ENCODE measurements at places on chromosomes 1 and 21.
A peak's percentile ranks its signal among the peaks of the same experiment; 100 is the strongest.

DNA sequence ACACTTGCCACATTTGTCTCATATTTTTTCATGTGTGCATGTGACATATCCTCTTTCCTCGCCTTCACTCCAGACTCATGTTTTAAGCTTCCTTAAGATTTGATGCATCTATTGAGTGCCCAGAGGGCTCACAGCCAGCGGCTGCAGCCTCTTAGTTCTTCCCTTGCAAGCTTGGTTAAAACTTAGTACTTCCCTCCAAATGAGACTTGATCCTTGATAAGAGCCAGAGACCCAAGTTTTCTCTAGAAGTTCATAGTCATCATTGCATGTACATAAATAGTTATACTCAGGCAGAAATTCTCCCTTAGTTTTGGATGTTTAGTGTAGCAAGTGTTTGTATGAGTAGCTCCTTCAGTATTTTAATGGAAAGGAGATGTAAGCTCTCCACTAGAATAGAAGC lies 337.6 kb upstream of the B3GALT2 start:
- DNase-seq = no peak

GRCh38 chr1:230163205-230163604 lies 96.2 kb downstream of the GALNT2 start:
- no peak for DNase-seq

- DNase-seq = no peak
Measured at GRCh38 chr1:202289009-202289408, 52.7 kb downstream of the UBE2T start.

DNA sequence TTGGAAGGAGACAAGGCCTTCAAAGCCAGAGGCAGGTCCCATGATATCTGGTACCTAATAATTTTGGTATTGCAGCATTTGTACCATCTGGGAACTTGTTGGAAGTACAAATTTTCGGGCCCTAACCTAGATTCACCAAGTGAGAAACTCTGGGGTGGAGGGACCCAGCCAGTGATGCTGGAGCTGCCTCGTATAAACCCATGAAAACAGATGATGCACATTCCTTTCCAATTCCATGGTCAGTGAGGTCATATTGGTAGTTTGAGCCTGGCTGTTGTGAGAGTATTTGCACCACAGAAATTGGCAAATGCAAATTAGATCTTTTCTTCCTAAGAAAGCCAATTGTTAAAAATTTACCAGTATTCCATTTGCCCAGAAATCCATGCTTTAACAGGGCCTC lies 269.6 kb upstream of the PLXNA2 start:
- DNase-seq = no peak

DNA sequence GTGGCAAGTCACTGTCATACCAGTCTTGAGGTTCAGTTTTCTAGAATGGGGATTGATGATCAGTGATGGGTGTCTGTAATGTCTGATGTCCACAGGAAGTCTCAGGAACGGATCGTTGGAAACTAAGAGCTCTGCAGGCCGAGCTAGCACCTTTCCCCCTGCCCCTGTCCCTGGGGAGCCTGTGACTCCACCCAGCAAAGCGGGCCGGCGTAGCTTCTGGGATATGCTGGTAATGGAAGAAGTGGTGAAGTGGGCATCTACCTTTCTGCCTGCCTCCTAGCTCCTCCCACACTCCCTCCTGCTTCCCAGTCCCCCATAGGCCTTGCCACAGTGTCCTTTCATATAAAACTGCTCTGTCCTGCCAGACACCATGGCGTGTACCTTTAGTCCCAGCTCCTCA lies 13.4 kb downstream of the HYI start:
- DNase-seq = no peak

DNA sequence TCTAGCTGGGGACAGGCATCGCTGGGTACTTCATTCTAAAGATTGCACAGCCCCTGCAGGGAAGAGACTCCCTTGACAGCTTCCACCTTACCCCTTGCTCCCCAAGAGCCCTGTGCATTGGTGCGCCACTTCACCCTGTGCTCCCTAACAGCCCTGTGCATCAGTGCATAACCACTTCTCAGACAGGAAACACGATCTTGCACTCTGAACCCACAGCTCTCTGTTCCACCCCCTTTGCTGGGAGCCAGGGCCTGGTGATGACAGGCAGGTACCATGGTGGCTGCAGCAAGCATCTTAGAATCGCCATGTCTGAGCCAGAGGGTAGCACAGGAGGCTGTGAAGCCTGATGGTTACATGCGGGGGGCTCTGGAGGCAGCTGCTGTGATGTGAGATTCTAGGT lies 5.0 kb downstream of the ALPL start:
- peak; percentile 35 for DNase-seq

DNA sequence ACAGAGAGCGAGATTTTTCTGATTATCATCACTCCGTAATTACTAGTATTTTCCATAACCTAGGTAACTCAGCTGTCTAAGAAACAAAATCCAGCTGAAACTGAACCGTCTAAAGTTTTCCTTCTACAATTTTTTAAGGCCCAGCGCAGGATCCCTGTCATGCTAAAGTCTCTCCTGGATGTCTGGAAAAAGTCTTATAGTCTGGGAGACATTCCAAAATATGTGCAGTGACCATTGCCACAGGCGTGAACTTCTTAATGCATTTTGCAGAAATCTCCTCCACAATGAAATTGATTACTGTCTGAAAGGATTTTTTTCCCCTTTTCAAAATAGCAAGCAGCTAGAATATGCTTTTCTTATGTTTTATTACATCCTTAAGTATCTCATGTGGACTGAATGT lies 209.3 kb upstream of the C1orf105 start:
- DNase-seq = no peak

DNA sequence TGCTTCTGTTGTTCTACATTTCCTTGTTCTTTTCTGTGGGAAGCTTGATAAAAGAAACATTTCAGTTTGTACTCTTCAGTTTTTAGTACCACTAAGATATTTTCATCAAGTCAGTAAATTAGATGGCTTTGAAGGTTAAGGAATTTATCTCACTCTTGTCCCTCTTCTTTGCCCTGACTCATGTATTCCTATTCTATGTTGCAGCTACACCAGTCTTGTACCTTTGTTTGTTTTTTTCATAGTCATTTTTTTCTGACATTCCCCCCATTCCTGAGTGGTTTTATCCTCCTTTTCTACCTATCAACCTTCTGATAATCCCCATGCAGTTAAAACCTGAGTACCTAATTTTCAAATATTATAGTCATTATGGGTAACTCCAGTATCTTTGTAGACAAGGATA lies 65.4 kb downstream of the MAST2 start:
- no peak for DNase-seq

DNA sequence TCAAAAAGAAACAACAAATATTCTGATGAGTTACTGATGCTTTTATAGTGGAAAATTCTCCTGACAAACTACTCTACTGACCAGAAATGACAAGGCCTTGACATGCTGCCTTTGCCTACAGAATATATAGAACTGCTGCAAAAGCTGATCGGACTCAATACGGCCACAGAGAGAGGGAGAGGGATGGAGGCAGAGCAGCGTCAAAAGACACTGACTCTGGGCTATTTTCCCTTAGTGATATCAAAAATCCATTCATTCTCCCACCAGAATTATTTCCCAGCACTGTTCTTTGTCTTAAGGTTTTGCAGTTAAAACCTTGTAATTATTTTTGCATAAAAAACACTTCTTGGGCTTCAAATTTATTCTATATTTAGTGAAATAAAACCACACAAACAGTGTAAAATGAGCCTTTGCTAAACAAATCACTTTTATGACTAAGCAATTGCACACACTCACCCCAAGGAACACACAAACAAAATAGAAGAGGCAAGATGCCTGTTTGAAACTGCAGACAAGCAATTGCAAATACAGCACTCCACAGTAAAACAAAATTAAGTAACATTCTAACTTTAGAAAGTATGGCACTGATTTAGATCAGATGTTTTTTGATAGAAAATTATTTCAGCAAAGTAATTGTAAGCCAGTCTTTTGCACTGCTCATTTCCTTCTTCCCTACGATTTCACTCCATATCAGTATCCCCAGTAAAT lies 1036.4 kb downstream of the ADGRL2 start:
- no peak for DNase-seq

DNA sequence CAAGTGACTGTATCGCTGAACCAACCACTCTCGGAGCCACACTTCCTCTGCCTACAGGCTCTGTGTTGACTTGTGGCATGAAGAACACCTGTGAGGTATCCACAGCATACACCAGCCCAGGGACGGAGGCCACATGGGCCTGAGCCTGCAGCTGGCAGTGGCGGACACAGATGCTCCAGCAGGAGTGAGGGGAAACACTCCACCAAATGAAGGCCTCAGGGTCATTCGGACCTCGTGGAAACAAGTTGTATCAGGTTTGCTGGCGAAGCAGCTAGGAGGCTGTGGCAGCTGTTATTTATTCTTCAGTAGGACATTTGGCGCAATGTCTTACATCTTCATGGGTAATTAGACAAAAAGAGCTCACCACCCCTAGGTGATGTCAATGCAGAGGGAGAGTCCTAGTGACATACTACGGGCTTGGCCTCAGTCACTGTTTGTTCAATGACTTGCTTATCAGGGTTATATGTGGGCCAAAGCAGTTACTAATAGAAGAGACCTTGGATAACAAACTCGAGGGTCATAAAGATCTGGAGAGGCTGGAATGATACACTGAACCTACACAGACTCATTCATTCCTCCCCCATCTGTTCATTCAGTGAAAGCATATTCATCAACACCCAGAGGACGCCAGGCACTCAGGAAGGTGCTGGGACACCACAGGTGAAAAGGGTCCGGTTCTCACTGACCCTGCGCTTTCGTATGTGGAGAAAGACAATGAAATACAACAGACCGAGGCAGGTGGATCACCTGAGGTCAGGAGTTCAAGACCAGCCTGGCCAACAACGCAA lies 11.6 kb upstream of the ETS2 start:
- DNase-seq = no peak

- no peak for DNase-seq
Measured at GRCh38 chr1:53110370-53111072, 31.9 kb downstream of the SLC1A7 start.

- DNase-seq = no peak
Measured at GRCh38 chr1:241007668-241008067, 349.3 kb downstream of the RGS7 start.

- DNase-seq = no peak
Measured at GRCh38 chr1:152626744-152627143, 3.8 kb upstream of the LCE3A start.

DNA sequence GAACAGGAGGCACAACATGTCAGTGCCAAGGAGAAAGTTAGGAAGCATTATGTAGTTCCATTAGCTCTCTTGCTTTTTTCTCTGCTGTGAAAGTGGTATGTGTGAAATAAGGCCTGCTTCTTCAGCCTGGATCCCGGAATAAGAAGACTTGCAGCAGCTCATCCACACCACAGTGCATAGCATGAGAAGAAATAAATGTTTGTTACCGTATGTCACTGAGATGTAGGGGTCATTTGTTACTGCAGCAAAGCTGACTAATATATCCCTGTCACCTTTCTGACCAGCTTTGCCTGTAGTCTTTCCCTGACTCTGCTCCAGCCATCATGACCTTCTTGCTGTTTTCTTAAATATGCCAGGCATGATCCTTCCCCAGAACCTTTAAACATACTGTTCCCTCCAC lies 20.5 kb upstream of the MCOLN3 start:
- DNase-seq = no peak

DNA sequence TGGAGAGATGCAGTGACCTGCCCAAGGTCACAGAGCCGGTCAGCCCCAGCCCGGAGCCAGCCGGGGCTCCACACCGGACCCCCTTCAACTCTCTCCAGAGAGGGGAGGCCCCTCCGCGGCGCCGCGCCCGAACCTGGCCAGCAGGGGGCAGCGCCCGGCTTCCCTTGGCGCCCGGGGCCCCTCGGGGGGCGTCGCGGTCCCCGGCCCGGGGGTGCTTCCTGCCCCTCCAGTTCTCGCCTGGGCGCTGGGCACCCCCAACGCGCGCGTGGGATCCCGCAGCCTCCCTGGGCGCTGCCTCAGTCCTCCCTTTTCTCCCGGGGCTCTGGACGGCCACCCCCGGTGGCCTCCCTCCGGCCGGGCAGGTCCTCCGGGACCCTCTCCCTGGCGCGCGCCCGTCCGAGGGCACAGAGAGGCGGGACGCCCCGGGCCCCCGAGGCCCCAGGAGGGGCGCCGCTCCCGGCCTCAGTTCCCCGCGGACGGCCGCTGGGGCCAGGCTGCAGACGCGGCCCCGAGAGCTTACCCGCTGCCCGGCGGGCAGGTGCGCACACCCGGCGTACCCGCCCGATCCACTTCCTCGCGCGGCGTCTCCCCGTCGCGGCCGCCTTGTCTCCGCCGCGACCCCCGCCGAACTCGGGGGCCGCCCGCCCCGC lies 406 bp downstream of the HTR1D start:
- DNase-seq = peak; percentile 17

- no peak for DNase-seq
Measured at GRCh38 chr1:234515411-234515810, 36.4 kb upstream of the TARBP1 start.

- DNase-seq = no peak
Measured at GRCh38 chr1:77375541-77375940, 93.7 kb downstream of the AK5 start.

- no peak for DNase-seq
Measured at GRCh38 chr21:28228636-28228995, 764.1 kb downstream of the LTN1 start.

GRCh38 chr21:46153247-46154154 lies 1.9 kb downstream of the FTCD start:
- DNase-seq = peak; percentile 44

DNA sequence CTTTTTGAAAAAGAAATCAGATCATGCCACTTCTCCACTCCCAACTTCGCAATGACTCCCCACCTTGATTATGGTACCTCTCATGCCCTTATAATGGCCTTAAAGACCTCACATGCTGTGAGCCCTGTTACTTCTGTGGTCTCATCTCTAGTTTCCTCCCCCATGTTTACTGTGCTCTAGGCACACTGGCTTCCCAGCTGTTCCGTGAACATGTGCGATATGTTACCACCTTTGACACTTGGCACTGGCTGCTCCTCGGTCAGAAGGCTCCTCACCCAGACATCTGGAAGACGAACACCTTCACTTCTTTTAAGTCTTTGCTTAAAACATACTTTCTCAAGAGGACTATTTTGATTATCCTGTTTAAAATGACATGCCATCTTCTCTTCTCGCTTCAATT lies 14.3 kb upstream of the NTMT2 start:
- no peak for DNase-seq

- no peak for DNase-seq
Measured at GRCh38 chr1:202750024-202750423, 39.8 kb upstream of the SYT2 start.

DNA sequence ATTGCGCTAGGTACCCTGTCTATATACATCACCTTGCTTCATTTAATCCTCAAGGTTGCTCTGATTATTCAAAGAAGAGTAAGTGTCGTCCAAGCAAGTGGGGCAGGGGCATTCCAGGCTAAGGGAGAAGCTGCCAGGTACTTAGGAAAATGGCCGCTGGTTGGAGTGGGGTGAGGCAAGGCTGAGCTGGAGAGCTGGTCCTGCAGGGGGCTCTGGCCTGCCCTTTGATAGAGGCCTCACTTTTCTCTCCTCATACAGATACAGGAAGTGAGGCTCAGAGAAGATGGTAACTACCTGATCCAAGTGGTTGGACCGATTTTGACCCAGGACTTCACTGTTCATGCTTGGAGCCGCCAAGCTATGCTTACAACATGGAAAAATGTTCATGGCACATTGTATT lies 86.9 kb upstream of the ZBTB40 start:
- DNase-seq = no peak

GRCh38 chr1:183516725-183517124 lies 44.4 kb downstream of the SMG7 start:
- no peak for DNase-seq

GRCh38 chr21:15776818-15777217 lies 47.0 kb downstream of the USP25 start:
- DNase-seq = no peak
